Astrocyte of the hippocampus (primary cell): ENCODE measurements at places on chromosomes 3 and 15.
A peak's percentile ranks its signal among the peaks of the same experiment; 100 is the strongest.

GRCh38 chr3:66267031-66267430 is 46.2 kb downstream of the SLC25A26 start:
- no peak for DNase-seq

DNA sequence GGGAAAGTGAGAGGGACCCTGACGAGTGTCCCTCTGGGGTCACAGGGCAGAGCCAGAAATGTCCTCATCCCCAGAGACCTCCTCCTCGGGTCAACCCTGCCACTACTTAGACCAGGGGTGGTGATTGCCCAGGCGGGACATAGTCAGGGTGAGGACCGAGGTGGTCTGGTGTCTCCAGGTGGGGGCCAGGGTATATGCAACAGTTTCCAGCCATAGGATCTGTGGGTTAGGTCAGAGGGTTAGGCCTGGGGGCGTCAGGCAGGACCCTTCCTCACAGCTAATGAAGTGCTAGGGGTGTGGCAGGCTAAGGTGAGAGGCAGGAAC is 22.3 kb upstream of the FBLN2 start:
- DNase-seq: no peak

GRCh38 chr3:139460076-139460475 is 16.2 kb downstream of the RBP2 start:
- no peak for DNase-seq

GRCh38 chr3:17941766-17942165 is 199.3 kb upstream of the TBC1D5 start:
- no peak for DNase-seq

- DNase-seq: no peak
These were observed 49.3 kb upstream of the ROBO2 start for GRCh38 chr3:76990606-76991005.

DNA sequence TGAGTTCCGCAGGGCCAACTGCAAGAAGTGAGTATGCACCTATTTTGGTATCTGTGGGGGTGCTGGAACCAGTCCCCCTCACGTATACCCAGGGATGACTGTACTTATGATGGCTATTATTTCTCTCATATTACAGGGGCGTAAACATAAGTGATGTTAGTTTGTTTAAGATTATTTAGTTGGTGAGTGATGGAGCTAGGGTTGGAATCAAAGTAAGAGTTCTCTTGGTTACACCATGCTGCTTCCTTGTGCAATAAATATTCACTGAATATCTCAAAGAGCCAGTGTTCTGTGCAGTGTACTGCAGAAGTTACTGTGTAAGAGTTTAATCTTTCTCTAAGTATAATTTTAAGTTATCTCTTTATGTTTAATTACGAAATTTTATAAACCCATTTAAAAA is 12.8 kb upstream of the UTS2B start:
- no peak for DNase-seq

GRCh38 chr3:8914491-8914890 is 48.8 kb downstream of the RAD18 start:
- no peak for DNase-seq

DNA sequence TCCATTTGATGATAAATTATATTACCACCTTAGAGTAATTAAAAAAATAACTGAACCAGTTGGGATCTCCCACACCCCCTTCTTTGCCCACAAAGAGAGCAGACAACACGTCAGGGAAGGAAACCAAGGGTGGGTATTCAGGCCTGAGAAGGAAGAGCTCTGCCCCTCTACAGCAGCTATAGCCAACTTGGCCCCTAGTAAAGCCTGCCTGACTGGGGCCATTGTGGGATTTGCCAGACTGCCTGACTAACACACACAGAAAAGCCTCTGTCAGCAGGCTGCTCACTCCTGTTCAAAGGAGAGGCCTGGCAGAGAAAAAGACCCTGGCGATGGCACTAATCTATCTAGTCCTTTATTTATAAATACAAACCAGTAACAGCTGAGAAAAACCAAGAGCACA is 41.4 kb downstream of the ATP8B4 start:
- no peak for DNase-seq

DNA sequence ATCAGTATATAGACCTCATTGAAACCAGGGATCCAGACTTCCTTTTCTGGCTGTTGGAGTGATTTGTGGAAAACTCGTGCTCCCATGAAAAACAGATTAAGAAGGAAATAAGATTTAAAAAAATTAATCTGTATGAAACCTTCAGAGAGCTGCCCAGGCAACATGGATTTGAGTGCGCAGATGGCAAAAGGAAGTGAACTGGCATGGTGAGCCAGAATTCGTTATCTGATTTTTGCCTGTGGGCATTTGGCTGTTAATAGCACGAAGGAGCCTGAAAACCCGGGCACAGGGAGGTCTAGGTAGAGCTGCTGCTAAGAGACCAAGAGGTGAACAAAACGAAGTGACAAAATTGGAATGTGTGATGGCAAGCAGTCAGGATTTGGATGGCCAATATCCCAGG is 19.1 kb upstream of the SPINK8 start:
- no peak for DNase-seq

- DNase-seq: no peak
These were observed 29.2 kb upstream of the MUC13 start for GRCh38 chr3:124963755-124964154.

DNA sequence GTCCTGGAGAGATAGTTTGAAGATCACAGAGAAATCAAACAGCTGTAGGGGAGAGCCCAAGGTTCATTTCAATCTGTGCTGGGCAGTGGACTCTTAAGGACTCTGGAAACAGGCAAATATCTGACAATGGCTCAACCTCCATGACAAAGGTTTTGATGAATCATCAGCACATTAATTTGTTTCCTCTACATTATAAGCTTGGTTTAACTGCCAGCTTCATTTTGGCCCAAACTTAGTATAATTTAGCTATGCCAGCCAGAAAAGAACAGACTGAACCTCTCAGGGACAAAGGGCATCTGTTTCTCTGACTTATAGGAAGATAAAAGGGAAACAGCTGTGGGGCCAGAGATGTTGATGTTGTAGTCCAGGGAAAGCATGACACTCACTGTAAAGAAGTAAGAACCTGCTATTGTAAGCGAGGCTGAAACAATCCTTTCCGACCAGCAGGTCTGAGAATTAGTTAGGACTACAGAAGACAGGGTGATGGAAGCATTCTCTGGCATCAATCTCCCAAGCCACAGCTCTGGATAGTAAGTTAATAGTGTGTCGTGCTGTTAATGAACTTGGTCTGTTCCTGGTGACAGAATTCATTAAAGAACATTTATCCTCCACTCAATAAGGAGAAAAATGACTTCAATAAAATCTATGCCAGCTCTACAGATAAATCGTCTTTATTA is 110.1 kb downstream of the KCNMB2 start:
- DNase-seq: peak; percentile 41

DNA sequence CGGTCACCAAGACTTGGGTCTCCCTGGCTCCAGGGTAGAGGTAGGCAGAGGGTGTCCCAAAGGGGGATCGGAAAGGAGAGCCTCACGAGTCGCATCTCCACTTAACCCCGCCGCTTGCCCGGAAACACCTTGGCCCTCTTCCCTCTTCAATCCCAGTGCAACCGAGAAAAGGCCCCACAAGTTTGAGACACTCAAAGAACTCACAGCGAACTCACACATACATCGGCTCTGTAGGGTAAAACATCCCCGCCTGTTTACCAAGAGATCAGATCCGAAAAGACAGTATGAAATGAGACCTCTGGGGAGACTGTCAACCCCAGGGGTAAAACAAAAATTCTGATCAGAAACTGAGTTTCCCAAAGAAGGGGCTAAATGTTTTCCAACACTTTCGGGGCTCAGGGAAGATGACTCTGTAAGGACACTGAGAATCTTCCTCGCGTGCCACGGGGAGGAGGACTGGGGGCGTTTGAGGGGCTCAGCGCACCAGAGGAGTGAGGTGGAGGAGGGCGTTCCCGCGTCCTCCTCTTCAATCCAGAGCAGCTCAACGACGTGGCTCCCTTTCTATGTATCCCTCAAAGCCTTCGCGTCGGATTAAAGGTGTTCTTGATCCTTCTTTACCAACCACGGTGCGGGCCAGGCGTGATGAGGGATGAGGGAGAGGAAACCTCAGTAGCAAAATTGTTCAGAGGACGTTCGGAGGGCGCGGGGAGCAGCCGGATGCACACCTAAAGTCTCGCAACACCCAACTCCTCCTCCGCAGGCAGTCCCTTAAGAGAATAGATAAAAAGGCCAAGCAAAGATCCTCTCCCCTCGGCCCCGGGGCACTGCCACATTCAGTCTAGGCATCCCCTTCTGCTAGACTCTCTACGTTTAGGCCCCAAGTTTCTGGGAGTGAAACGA is 3.7 kb downstream of the WNT5A start:
- peak; percentile 54 for DNase-seq

GRCh38 chr3:127197300-127198189 is 4.6 kb downstream of the PRR23E start:
- DNase-seq: no peak

DNA sequence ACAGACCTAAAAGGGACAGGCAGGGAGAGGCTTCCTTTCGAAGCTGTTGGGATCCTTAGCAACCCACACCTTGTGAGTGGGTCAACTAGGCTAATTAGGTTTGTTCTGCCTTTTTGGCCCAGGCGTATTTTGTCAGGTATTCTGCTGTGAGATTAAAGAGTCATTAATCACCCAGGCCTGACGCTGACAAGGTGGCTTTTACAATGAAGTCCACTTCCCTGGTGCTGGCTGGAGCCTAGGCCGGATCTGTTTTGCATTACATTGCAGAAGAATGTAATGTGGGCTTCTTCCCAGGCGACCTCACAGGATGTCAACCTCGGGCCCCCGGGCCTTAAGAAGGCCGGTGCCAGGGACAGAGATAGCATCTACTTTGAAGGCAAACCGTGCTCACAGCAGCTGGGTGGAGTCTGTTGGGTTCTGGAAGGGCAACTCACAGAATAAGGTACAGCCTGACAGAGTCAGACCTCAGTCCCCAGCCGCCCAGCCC is 76.9 kb downstream of the HES1 start:
- DNase-seq: peak; percentile 74

GRCh38 chr3:114622001-114622400 is 328.2 kb downstream of the TIGIT start:
- DNase-seq: peak; percentile 29

DNA sequence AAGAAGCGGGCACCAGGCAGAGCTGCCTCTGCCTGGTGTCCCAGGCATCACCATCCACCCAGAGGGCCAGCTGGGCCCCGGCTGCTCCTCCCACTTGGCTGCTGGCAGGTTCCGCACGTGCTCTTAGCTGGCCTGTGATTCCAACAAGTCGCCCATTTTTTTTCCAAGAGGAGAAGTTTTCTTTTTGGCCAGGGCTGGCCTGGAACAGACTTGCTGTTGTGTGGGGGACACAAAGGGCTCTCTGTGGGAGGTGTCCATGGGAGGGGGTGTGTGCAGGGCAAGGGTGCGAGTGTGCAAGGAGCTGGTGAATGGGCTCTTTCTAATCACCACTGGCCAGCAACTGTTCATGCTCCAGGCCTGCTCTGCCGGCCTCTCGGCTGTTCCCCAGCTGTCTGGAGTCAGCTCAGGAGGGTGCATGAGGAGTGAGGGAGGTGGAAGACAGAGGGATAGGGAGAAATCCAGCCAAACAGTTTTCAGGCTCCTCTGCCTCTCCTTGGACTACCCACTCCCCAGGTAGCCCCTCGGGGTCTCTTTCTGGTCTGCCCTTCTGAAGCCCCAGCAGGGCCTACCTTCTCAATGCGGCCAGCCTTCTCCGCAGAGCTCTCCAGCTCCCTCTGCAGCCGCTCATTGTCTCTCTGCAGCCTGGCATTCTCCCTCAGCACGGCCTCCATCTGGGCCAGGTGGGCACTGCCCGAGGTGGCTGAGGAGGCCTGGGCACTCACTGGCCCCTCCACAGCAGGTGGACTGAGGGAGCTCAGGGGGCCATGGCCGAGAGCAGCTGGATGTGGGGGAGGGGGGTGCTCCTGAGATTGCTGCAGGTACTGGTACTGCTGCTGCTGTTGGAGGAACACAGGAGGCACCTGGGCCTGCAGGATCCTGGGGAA is 7.1 kb downstream of the AMOTL2 start:
- peak; percentile 61 for DNase-seq

DNA sequence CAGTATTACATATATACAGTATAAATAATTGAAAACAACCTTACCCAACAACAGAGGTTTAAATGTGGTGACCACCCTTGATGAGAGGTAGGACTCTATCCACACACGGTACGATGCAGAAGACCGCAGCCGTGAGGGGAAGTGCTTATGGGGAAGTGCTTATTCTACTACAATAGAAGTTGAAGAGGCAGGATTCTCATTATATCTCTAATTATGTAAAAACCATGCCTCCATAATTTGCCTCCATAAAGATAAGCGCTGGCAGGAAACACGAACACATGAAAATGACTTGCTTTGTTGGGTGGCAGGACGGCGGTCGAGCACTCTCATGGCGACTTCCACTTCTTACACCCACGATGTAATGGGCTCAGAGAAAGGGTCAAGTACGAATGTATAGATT is 7.2 kb upstream of the MUC13 start:
- DNase-seq: no peak

GRCh38 chr3:2898591-2899353 is 211.4 kb downstream of the IL5RA start:
- DNase-seq: no peak

DNA sequence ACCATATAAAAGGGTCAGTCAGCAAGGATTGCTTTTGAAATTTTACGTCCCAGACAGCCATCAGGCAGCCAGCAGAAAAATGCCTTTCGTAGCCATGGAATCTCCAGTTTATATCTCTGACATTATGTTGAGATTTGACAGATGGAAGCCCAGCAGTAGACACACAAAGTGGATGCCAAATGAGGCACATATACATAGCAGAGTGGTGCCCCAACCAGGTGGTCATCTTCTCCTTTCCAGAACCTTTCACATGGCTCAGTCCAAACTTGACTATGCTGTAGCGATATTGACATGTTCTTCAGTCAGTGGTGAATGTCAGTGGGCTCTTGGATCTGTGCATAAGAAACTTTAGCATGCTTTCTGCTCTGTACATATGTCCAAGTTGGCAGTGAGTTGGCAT is 123.3 kb upstream of the GBE1 start:
- no peak for DNase-seq

DNA sequence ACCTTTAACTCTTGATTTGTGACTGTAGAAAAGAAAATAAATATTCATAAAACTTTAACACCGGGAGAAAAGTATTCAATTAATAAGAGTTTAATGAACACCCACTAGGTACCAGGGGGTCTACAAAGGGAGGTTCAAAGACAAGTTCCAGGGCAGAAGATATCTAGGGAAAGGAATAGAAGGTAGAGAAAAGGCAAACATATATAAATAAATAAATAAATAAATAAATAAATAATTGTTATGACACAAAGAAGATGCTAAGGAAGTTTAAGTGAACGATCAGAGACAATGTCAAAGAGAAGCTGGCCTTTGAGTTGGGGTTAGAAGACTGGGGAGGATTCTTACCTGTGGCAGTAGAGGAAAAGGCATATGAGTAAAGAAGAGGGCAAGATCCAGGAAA is 123.8 kb downstream of the NEDD4 start:
- DNase-seq: no peak

GRCh38 chr3:112653881-112654300 is 12.9 kb upstream of the CCDC80 start:
- peak; percentile 78 for DNase-seq
